ENCODE measurements at places on chromosomes 6 and 20.
A peak's percentile ranks its signal among the peaks of the same experiment; 100 is the strongest.

GRCh38 chr6:106334646-106335448 lies 9.3 kb upstream of the ATG5 start:
- peak; percentile 48 for DNase-seq

- DNase-seq: no peak
Observed at GRCh38 chr6:56087421-56087820, 160.0 kb downstream of the COL21A1 start.

DNA sequence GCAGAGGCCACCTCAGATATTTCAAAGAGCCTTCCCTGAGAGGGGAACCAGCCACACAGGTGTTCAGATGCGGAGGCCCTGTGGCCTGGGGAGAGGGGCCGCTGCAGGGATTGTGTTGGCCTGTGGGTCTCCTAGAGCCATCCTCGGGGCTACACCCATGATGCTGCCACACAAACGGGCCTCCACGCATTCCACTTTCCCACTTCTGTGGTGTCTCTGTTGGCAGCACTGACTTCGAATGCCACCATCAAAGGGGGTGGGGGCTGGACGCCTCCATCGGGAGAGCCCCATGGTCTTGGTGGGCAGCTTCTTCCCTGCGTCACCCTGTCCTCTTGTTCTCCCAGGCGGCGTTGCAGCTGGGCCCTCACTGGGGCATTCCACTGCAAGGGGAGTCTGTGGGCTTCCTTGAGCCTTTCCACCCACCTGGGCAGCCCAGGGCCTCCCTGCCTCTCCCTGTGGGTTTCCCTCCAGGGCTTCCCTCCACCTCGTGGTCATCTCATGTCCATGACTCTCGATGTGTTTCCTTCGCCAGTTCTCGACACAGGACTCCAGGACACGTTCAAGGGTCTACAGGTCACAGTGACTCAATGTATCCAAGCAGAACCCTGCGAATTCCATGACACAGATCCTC lies 145.5 kb downstream of the ERMARD start:
- no peak for DNase-seq

DNA sequence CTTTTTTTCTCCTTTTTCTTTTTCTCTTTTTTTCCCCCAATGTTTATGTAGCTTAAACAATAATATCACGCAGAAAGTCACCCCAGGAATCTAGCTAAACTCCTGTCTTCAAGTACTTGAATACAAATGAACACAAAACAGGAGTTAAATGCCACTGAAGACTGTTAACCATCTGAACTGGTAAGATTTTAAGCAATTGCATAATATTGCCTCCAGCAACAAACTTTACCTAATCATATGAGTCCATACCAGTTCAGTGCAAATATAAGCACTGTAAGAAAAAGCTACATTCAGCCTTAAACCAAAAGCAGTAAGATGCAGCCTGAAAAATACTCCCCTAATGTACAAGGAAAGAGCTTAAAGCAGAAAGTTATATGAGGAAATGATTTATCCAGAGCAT lies 173.9 kb upstream of the TFAP2D start:
- no peak for DNase-seq

DNA sequence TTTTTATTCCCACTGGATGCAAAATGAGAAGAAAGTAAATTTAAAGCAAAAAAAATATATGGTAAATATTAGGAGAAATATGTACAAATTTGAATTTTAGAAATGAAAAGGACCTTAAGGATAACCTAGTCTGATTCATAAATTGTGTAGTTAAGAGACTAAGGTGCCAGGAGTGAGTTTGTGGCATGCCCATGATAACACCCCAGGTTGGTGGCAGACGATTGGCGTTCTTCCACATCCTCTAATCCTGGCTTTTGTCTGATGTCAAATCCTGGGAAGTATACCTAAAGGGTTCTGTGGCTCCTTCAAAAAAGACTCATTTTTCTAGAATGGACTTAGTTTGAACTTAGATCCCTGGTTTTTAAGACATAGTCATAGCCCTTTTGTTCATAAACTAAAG lies 62.2 kb downstream of the SAMD5 start:
- no peak for DNase-seq

GRCh38 chr20:63467294-63468083 lies 5.0 kb downstream of the KCNQ2 start:
- no peak for DNase-seq

- DNase-seq: no peak
Observed at GRCh38 chr6:108996208-108996607, 98.4 kb downstream of the SESN1 start.

DNA sequence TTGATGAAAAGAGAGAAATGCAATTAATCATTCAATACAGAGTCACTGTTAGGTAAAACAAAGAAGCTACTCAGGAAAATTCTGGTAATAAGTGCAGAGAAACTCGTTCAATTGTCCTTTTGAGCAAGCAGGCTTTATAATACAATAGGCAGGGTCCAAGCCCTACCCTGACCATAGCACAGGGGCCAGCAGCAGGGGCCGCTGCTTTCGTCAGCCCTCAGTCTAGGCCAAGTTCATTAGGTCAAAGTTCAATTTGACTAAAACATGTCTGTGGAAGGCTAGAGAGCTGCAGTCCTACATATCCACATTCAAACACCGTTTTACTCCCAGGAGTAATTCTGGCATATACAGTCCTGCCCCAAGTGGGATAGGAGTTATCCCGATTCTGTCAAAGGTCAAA lies 94.6 kb downstream of the BCAS1 start:
- no peak for DNase-seq

- no peak for DNase-seq
Observed at GRCh38 chr6:151761851-151762250, 45.6 kb upstream of the ESR1 start.

- DNase-seq: no peak
Observed at GRCh38 chr6:20467437-20467836, 65.8 kb downstream of the E2F3 start.

- DNase-seq: no peak
Observed at GRCh38 chr20:37846573-37846972, 56.4 kb upstream of the VSTM2L start.

DNA sequence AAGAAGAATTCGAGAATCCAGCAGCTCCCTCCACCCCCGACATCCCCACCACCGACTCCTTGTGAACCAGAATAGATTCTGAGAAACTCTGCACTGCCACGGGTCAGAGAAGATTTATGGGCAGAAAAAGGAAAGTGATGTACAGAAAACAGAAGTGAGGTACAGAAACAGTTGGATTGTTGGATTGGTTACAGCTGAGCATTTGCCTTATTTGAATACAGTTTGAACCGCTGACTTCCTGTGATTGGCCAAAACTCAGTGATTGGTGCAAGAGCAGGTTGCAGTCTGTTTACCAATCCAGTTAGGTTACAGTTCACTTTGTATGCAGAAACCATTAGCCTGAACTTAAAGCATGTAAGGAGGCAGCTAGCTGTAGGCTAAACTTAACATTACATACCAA lies 131.2 kb upstream of the HDDC2 start:
- DNase-seq: no peak

- no peak for DNase-seq
Observed at GRCh38 chr6:429515-430121, 38.1 kb downstream of the IRF4 start.

- no peak for DNase-seq
Observed at GRCh38 chr6:70412252-70413113, 825 bp upstream of the FAM135A start.

GRCh38 chr6:137283940-137284810 lies 65.0 kb upstream of the IFNGR1 start:
- DNase-seq: no peak

DNA sequence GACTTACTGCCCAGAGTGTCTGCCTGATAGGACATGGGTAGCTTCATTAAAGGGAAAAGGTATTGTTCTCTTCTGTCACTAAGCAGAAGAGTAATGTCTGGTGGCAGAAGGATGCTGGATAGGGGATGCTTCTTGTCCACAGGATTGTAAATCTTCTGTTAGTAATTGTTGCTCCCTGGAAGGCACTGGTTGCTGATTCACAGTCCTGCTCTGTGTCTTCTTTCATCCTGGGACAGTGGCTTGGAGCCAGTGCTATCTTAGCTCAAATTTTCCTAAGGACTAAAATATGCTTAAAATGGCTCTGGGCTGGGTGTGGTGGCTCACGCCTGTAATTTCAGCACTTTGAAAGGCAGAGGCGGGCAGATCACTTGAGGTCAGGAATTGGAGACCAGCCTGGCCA lies 48.0 kb downstream of the SYTL3 start:
- no peak for DNase-seq

DNA sequence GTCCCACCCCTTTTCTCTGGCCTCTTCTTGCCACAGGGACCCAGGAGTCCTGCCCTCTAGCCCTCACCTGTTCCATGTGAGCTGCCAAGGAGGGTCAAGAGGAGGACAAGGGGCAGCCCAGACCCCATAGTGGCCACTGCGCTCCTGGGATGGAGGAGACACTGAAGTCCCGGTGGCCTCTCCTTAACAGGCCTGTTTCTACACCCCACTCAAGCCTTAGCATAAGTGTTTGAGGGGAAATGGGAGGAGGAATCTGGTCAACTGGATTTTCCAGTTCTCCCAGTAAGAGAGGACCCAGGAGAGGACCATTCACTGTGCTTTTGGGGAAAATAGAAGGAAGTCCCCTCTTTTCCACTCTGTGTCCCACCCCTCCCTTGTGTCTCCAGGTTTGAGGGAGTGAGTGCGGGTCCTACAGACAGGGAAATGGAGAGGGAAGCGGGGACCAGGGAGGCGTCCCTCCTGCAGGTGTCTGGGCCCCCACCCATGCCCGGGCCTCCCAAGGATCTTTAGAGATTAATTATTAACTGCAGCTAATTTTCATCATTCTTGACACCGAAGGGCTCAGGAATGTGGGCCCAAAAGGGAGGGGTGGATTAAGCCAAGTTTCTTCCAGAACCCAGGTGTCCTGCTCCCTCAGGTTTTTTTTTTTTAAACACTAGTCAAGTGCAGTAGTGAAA lies at the start of gene SFTA2:
TSS of gene SFTA2 (minus strand) at position 202 of the 677 bp plus-strand sequence. CDS start at position 128, 74 bp downstream.
- DNase-seq: no peak

GRCh38 chr6:170094686-170095272 lies 196.1 kb downstream of the DLL1 start:
- no peak for DNase-seq

GRCh38 chr6:2998998-2999617 lies 586 bp upstream of the NQO2 start:
- peak; percentile 80 for DNase-seq

DNA sequence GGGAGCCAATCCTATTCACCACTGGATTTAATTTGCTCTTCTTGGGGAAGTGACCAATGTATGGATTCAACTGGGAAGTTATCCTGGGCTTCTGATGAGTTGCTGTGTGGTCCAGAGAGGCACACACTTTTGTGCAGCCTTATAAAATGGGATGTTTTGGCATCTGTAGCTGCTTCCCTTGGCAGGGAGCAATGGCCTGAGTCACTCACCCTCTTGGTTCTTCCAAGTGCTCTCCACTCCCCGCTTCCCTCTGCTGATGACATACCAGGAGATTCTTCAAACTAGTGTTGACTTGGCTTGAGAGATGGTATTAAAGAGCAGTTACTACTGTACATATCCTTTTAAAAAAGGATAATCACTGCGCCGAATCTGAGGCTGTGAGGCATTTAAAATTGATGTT lies 105.8 kb downstream of the JARID2 start:
- no peak for DNase-seq

DNA sequence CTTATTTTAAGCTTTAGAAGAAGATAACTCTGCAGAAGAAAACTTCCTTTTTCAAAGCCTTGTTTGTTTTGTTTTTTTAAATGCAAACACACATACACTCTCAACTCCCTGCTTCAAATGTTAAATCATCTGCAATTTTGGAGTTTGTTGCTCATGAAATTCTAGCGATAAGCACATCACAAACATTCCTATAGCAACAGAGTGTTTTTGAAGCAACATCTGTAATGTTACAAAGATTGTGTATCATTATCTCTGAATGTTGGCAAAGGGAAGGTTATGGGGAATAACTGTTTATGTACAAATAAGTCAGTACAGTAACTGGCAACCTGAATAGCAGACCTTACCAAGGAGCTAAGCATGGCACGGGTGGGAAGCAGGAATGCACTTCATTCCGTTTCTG lies 84.8 kb upstream of the MRPS10 start:
- DNase-seq: no peak

DNA sequence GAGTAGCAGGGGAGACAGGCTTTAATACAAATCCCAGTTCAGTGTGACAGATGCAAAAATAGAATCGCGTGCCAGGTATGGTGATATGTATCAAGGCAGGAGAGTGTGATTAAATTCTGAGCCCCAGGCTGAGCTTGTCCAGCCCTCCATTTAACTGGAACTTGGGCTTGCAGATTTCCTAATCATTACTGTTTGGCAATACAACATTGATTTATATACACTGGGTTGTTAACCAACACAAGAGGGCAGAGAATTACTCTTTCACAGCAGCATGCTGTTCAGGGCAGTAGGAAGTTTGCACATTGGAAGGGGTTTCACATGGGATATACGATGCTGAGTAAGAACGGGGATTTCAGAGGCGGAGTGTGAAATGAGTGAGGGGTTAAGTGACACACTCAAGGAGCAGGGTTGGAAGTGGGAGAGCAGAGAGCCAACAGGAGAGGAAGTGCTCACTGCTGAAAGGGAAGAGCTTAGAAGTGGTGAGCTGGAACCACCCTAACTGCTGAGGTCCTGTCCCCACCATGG lies 70.8 kb upstream of the ATXN1 start:
- no peak for DNase-seq

- DNase-seq: no peak
Observed at GRCh38 chr20:62902926-62903615, 23.2 kb downstream of the DIDO1 start.

DNA sequence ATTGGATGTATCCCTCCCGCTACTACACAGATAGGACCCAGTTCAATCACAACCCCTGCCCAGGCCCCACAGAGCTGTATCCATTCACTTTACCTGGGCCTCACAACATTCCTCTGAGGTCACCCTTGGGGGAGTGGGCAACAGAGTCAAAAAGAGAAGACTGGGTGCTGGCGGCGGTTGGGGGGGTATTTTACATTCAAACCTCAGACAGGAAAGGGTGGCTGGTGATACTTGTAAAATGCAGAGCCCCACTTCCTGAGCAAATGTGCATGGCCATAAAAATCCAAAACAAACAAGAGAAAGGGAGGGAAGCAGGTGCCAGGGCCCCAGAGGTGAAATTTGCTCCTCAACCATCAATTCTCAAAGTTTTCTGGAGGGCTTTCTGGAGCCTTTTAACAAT lies 3.5 kb downstream of the LRFN2 start:
- no peak for DNase-seq

GRCh38 chr6:47967843-47968242 lies 143.2 kb downstream of the PTCHD4 start:
- DNase-seq: no peak

- no peak for DNase-seq
Observed at GRCh38 chr6:54515013-54515412, 206.8 kb downstream of the TINAG start.

Data from transverse colon (tissue), 4 donors.